ENCODE measurements at places on chromosomes 6 and 20. TPM values are rescaled to one million over a fixed set of nuclear protein-coding genes. Genes with fewer than 3 reads are reported as not detected.

Gene POPDC3
- total RNA-seq = 4.9 TPM

Gene FABP7
- not detected for total RNA-seq

Gene CDH4
- 0.32 TPM for total RNA-seq

Gene PBOV1
- not detected for total RNA-seq

Gene KHDC1
- 4.6 TPM for total RNA-seq

Gene DUSP15
- 0.26 TPM for total RNA-seq

Gene ZNF391
- total RNA-seq = 1.0 TPM

Gene GGTLC1
- not detected for total RNA-seq

Gene HMGCLL1
- total RNA-seq = not detected

Gene BPIFA1
- not detected for total RNA-seq

Gene CASP8AP2
- total RNA-seq = 10.0 TPM

Gene WFDC2
- not detected for total RNA-seq

Gene LCA5
- 5.7 TPM for total RNA-seq

Gene KHDC1L
- not detected for total RNA-seq

Gene FGD2
- total RNA-seq = not detected

Gene PKIG
- 57.8 TPM for total RNA-seq

Gene HS3ST5
- total RNA-seq = not detected

Gene FKBP1C
- 0.09 TPM for total RNA-seq

Gene EGFL8
- total RNA-seq = 2.4 TPM

Gene PRDM13
- not detected for total RNA-seq

Gene TUBB2B
- total RNA-seq = 2.2 TPM

Gene BPIFB4
- not detected for total RNA-seq

Gene NKX2-2
- under 0.01 TPM for total RNA-seq

Gene SLC22A23
- total RNA-seq = 4.9 TPM

Gene ISM1
- total RNA-seq = under 0.01 TPM

Gene MYT1
- not detected for total RNA-seq

Gene FAM83C
- total RNA-seq = not detected

Gene HLA-DMB
- 0.09 TPM for total RNA-seq

Gene GFRA4
- total RNA-seq = not detected

Gene GHRH
- total RNA-seq = not detected

All from bronchial smooth muscle cell (primary cell).